Mononuclear cell (primary cell): ENCODE measurements at places on chromosomes 4 and X. TPM values are rescaled to one million over a fixed set of nuclear protein-coding genes. Genes with fewer than 3 reads are reported as not detected.

The ERVMER34-1 gene
- total RNA-seq = under 0.01 TPM

The MAGEA2B gene
- 0.10 TPM for total RNA-seq

The PPBP gene
- 1,528 TPM for total RNA-seq

The FAM9C gene
- total RNA-seq = not detected

The FREM3 gene
- not detected for total RNA-seq

The MAGEA10 gene
- total RNA-seq = not detected

The ADH1B gene
- total RNA-seq = not detected

The CYTL1 gene
- total RNA-seq = 0.84 TPM

The TKTL2 gene
- 0.42 TPM for total RNA-seq
